ENCODE measurements at places on chromosomes 6 and 20.

GRCh38 chr20:43711098-43711654 is 15.6 kb downstream of the GTSF1L start:
- DNase-seq, result no peak

- DNase-seq, result no peak
Measured at GRCh38 chr6:143180826-143181225, 120.1 kb downstream of the AIG1 start.

DNA sequence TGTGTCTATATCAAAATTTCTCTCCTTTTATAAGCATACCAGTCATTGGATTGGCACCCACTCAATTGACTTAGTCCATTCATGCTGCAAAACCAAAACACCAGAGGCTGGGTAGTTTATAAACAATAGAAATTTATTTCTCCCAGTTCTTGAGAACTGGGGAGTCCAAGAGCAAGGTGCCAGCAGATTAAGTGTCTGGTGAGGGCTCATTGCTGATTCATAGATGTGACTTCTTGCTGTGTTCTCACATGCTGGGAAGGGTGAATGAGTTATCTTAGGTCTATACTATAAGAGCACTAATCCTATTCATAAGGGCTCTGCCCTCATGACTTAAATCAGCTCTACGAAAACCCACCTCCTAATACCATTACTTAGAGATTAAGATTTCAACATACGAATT is 501.4 kb downstream of the EPM2A start:
- no peak for DNase-seq

DNA sequence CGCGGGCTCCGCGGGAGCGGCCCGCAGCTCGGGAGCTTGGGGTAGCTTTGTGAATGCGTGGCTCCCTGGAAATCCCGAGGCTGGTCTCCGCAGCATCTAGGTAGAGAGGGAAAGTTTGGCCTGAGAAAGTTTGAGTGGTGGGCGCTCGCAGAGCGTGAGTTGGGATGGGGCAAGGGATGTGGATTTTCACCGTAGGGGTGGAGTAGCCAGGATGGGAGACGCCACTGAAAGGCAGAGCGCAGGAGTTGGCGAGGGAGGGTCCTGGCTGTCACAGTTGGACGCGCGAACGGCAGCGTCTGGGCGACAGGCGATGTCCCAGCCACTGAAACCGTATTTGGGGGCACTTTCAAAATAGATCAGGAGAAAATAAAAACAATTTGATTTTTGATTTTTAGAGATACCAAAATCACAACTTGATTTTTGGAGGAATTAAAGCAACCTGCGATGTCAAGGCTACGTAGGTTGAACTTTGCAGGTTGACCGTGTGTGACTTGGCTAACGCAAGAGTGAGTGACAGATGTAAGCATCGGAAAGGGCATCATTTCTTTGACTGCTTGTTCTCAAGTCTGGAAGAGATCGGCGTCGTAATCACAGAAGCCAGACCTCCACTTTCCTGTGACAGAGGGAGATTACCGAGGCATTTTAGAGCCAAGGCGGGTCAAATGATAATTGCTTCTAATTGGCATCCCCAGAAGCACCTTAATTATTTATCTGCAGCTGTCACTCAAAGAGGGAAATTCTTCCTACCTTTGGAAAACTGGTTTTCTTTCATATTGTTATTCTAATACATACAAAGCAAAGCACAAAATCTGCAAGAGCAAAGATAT is 646 bp downstream of the HEY2 start:
- DNase-seq, result no peak
